ENCODE measurements at places on chromosomes 3 and 15. TPM values are rescaled to one million over a fixed set of nuclear protein-coding genes. Genes with fewer than 3 reads are reported as not detected.

PAK6 gene
- total RNA-seq = 1.5 TPM

GREM1 gene
- 29.4 TPM for total RNA-seq

MEIS2 gene
- total RNA-seq = 28.3 TPM

CLDN18 gene
- not detected for total RNA-seq

CTXND1 gene
- 0.16 TPM for total RNA-seq

ARIH2 gene
- 122 TPM for total RNA-seq

CTXN2 gene
- not detected for total RNA-seq

C3orf85 gene
- not detected for total RNA-seq

RARB gene
- 2.6 TPM for total RNA-seq

GPR27 gene
- not detected for total RNA-seq

SNX33 gene
- 43.8 TPM for total RNA-seq

GPR176 gene
- total RNA-seq = 23.9 TPM

LTF gene
- 9.6 TPM for total RNA-seq

APOD gene
- total RNA-seq = 1,610 TPM

EFCC1 gene
- total RNA-seq = 0.72 TPM

IREB2 gene
- total RNA-seq = 33.3 TPM

TMEM212 gene
- not detected for total RNA-seq

SLC15A2 gene
- total RNA-seq = 1.7 TPM

SAXO2 gene
- total RNA-seq = 0.19 TPM

SLC27A2 gene
- 11.4 TPM for total RNA-seq

GALK2 gene
- 34.1 TPM for total RNA-seq

SLC24A5 gene
- total RNA-seq = not detected

PARP15 gene
- total RNA-seq = 4.3 TPM

AADACL2 gene
- 2.8 TPM for total RNA-seq

ESYT3 gene
- 2.3 TPM for total RNA-seq
